ENCODE measurements at places on chromosomes 12 and 14.

- no peak for DNase-seq
These were observed 21.0 kb downstream of the C12orf75 start for GRCh38 chr12:105351523-105351922.

GRCh38 chr12:110699591-110700445, 10.9 kb upstream of the HVCN1 start:
- DNase-seq, result no peak

DNA sequence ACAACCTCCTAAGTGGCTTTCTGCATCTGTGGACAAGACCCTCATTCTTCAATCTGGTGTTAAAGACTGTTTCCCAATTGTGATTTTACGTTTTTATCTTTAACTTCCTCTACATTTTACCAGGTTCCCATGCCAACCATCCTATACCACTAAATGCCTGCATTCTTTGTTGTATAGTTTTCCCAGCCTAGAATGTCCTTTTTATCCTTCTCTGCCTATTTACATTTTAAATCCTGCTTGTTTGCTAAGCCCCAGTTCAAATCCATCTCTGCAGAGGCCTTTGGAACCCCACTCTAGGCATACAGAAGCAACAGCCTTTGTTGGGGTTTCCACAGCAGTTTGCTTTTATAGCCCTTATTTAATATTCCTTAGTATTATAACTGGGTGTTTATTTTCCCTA, 325.1 kb upstream of the DDHD1 start:
- no peak for DNase-seq

- DNase-seq, result no peak
These were observed 228.5 kb downstream of the GLT1D1 start for GRCh38 chr12:129081755-129082250.

DNA sequence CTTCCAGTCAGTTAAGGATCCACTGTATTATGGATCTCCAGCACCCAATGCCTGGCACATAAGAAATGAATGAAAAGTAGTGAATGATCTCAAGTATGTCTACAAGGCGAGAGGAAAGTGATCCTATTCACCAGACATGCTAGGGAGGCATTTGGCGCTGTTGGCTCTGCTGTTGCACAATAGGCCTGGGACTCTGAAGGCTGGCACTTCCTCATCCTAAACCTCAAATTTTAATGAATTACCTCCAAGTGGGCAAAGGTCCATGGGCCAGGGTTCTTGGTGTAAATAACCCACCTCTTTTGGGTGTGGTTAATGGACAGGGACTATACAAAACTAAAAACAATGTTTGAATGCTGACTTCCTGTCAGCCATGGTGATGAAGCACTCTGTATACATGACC, 173.4 kb upstream of the PZP start:
- no peak for DNase-seq

DNA sequence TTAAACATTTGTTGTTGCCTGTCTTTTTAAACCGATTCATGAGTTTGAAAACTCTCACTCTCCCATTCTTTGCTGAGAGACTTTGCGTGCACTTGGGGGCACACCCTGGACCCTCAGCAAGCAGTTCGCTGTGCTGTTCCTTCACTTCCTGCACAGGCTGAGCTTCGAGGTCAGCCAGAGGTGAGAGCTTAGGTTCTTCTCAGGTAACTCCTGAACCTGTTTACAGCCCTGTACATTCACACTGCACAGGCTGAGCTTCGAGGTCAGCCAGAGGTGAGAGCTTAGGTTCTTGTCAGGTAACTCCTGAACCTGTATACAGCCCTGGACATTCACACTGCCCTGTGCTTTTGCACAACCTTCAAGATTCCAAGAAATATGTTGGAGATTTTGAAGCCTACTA, 9.8 kb upstream of the CLECL1 start:
- DNase-seq, result no peak

DNA sequence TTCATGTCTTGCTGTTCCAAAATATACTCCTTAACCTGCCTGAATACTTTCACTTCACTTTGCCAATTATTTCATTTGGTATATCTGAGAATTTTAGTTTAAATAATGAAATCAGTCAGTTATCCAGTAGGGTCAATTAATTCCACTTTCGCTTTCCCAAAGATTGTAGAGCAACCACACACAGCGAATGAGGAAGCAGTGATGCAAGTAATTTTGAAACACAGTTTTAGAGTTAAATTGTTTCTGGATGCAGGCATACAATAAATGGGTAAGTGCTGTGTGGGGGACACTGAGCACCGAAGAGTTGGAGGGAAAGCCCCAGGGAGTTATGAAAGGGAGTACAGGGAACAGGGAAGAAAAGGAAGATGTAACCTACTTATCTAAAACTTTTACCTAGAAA, 62.8 kb downstream of the TSHR start:
- DNase-seq, result no peak

All from T-helper 17 cell (primary cell).